Glomerular endothelial cell (primary cell): ENCODE measurements at places on chromosomes 4 and X. TPM values are rescaled to one million over a fixed set of nuclear protein-coding genes. Genes with fewer than 3 reads are reported as not detected.

Gene TMEM150C
- 5.8 and 10.7 TPM in 2 replicates for total RNA-seq

Gene CABS1
- not detected in 2 replicates for total RNA-seq

Gene NDP
- 0.15 and 0.35 TPM in 2 replicates for total RNA-seq

Gene AREG
- 5.6 and 7.7 TPM in 2 replicates for total RNA-seq

Gene SYTL4
- total RNA-seq = 10.5 and 24.0 TPM in 2 replicates

Gene CCDC149
- total RNA-seq = 7.7 and 11.6 TPM in 2 replicates

Gene AMBN
- total RNA-seq = not detected in 2 replicates

Gene TBX22
- total RNA-seq = not detected in 2 replicates

Gene LUZP4
- not detected in 2 replicates for total RNA-seq

Gene FAM9C
- total RNA-seq = not detected in 2 replicates

Gene FGF2
- 3.0 and 4.9 TPM in 2 replicates for total RNA-seq

Gene RIBC1
- 2.3 TPM in 1 of 2 replicates, not detected in the other for total RNA-seq

Gene GASK1B
- 46.6 and 157 TPM in 2 replicates for total RNA-seq

Gene PCDH18
- under 0.01 and 1.5 TPM in 2 replicates for total RNA-seq

Gene PRDM8
- 0.73 and 2.5 TPM in 2 replicates for total RNA-seq

Gene CCNA2
- total RNA-seq = 13.8 and 24.0 TPM in 2 replicates

Gene FMR1NB
- total RNA-seq = not detected in 2 replicates

Gene MAGEA10
- total RNA-seq = not detected in 2 replicates

Gene TCEAL2
- not detected in 2 replicates for total RNA-seq

Gene BRS3
- total RNA-seq = not detected in 2 replicates

Gene RIPPLY1
- not detected in 2 replicates for total RNA-seq

Gene NHSL2
- total RNA-seq = 35.8 and 36.9 TPM in 2 replicates

Gene PLS3
- 268 and 293 TPM in 2 replicates for total RNA-seq

Gene SH3RF1
- total RNA-seq = 13.2 and 21.2 TPM in 2 replicates

Gene TEC
- total RNA-seq = 0.24 and 0.29 TPM in 2 replicates

Gene CTAG2
- total RNA-seq = not detected in 2 replicates

Gene VMA21
- 36.8 and 39.0 TPM in 2 replicates for total RNA-seq

Gene LRCH2
- total RNA-seq = 2.7 and 5.5 TPM in 2 replicates
